Neuronal stem cell (in vitro differentiated cells): ENCODE measurements at places on chromosomes 16 and 17.

DNA sequence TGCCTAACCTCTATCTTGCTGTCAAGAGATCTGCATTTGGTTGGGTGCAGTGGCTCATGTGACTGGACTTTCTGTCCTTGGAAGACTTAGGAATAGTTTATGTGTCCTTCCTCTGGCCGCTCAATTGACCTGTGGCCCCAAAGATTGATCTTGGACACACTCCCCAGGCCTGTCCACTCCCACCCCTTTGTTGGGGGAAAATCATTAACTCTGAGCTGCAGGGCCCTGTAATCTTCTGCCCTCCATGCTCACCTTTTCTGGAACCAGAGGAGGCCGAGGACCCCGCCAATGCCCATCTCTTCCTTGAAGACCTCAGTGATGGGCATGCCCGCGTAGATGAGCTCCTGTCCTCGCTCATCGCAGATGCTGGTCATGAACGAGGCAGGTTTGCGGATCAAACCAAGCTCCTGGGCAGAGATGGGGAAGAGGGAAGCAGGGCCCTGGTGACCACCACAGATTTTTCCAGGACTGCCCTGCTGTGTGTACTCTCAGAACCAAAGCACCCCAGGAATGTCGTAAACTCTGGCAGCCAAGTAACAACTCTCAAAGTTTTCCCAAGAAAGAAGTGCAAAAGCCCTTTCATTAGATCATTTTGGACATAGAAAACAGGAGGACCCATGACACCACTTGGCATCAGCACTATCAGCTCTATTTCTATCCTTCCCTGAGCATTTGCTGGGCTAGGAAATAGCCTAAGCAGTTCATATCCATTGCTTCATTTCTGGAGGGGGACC lies 8.5 kb upstream of the KLHL11 start:
- no peak for DNase-seq

- DNase-seq: no peak
Measured at GRCh38 chr17:63402431-63403212, 43.5 kb downstream of the CYB561 start.

GRCh38 chr16:22973522-22973921 lies 159.6 kb downstream of the HS3ST2 start:
- DNase-seq: no peak

DNA sequence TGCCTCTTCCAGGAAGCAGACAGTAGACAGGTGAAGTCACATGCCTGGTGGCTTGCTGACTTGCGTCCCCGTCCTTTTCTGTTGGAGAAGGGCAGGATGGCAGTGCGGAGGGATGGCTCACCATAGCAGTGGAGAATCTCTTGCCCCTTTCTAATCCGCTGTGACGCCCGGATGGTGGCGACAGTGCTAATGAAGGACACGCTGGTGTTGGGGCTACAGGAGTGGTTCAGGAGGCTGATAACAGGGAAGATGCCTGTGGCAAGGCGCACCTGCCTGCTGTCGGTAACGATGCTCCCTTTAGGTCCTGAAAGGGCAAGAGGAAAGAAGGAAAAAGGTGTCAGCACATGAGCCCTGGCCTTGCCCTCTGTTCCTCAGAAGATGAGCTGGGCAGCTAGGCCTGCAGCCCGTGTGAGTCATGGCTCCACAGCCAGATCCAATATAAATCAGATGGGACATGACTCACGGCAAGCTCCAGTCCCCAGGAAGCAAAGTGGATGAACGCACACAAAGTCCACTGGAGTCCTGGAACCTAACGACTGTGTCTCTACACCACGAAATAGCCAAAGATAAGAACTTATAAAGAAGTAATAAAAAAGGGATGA lies 25.5 kb downstream of the SERPINF1 start:
- DNase-seq: no peak

- no peak for DNase-seq
Measured at GRCh38 chr17:27526604-27527002, 70.4 kb downstream of the KSR1 start.

GRCh38 chr17:73749928-73750605 lies 105.8 kb upstream of the SDK2 start:
- no peak for DNase-seq

- DNase-seq: no peak
Measured at GRCh38 chr16:11996433-11997330, 20.1 kb downstream of the SNX29 start.
